ENCODE measurements at places on chromosomes 5 and 9.

- ATAC-seq = peak; percentile 6
These were observed 13.3 kb downstream of the PDGFRB start for GRCh38 chr5:150142185-150142958.

GRCh38 chr5:167268337-167268736 lies 1023.1 kb upstream of the WWC1 start:
- no peak for ATAC-seq

- ATAC-seq = no peak
These were observed 90.6 kb upstream of the SHB start for GRCh38 chr9:38159599-38159998.

- ATAC-seq = no peak
These were observed 76.6 kb downstream of the RALGPS1 start for GRCh38 chr9:126991183-126991582.

- no peak for ATAC-seq
These were observed 236.6 kb upstream of the ACTBL2 start for GRCh38 chr5:57719216-57719615.

- peak; percentile 93 for ATAC-seq
These were observed at the start of gene RMND5B for GRCh38 chr5:178130576-178131445. RMND5B (plus strand) TSS chr5:178131014; CDS start chr5:178138120, 7,106 bp downstream.

GRCh38 chr9:19976226-19976625 lies 187.4 kb upstream of the SLC24A2 start:
- ATAC-seq = no peak

GRCh38 chr5:102778478-102778877 lies 23.4 kb downstream of the PAM start:
- ATAC-seq = peak; percentile 77

GRCh38 chr5:135829681-135830383 lies 4.6 kb upstream of the SLC25A48 start:
- peak; percentile 79 for ATAC-seq

DNA sequence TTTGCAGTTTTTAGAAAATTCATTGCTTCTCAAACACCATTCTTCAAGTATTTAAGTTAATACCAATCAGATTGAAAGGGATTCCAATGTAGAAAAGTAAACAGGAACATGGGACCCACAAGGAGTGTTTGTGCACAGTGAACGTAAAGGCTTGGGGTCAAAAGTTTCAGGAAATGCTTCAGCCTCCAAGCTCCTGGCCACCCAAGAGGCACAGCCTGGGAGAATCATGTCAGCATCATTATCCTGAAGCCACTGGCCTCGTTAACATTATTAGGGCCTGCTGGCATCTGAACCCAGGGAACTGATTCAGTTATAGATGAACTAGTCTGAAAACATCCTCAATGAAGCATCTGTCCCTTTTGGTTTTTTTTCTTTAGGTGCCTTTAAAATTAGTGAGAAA lies 122.9 kb downstream of the NXNL2 start:
- peak; percentile 44 for ATAC-seq

DNA sequence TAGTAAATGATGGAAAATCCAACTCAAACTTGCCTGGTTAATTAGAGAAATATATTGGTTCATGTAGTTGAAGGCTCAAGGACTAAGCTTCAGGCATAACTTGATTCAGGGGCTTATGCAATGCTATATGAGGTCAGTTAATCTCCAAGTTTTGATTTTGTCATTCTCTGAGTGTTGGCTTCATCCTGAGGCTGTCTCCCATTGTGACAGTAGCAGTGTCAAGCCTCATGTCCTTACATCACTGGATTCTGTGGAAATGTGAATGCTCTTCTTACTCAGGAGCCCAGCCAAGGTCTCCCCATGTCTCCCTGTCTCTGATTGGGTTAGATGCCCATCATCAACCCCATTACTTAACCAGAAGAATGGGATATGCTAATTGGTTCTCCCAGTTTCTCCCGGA lies 44.4 kb upstream of the SNX2 start:
- no peak for ATAC-seq

GRCh38 chr9:21902136-21902535 lies 92.1 kb downstream of the CDKN2A start:
- ATAC-seq = no peak

DNA sequence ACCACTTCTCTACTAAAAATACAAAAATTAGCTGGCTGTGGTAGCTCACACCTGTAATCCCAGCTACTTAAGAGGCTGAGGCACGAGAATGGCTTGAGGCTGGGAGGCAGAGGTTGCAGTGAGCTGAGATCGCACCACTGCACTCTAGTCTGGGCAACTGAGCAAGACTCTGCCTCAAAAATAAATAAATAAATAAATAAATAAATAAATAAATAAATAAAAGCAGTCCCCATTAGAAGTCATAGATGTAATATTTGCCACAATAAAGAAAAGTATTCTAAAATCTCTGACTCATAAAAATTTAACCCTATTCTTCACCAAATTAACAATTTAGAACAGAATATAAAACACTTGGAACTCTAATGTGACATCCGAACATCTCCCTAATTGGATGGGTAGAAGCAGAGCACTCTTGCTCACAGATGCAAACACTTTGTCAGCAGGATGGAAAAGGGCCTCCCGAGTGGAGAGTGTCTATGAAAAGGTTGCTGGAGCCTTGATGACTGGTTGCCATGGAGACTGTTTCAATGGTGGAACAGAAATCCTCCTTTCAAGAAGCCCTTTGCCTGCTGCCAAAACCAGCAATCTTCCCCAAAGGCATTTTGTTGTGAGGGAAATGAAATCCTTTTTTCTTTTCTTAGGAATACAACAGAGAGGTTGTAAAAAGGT lies 38.9 kb upstream of the TRAF1 start:
- no peak for ATAC-seq

GRCh38 chr9:74910036-74910435 lies 22.3 kb upstream of the TRPM6 start:
- no peak for ATAC-seq

DNA sequence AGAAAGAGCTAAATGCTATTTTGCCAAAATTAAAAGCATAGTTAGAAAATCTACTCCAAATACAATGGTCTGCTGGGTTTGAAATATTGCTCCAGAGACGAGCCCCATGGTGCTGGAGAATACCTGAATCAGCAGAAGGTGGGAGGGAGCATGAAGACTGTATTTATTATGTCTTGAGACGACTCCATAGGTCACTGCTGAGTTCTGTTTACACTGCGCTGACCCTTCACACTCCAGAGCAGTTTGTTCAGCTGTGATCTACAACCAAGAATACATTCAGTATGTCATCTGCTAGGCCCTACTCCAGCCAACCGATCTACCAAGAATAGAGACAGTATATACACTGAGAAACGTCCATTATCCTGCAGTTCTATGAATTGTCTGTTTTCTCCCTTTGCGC lies 150.5 kb downstream of the TLE1 start:
- ATAC-seq = no peak

GRCh38 chr5:171250738-171251137 lies 58.3 kb upstream of the TLX3 start:
- ATAC-seq = no peak

GRCh38 chr5:40172721-40173120 lies 507.0 kb upstream of the PTGER4 start:
- ATAC-seq = no peak

DNA sequence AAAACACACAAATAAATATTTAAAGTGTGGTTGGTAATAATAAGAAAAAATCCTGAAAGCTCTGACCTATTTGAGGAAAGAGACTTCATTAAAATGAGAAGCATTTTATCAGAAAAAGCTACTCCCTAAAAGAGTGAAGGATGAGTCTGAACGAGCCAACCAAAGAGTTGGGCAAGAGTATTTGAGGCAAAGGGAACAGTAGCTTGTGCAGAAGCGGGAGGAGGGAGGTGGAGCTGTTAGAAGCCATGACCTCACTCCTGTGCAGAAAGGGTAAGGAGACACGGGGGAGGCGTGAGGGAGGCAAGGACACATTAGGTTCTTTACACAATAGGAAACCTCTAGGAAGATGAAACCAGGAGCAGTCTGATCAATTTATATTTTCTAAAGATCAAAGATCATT lies 29.4 kb downstream of the SH3RF2 start:
- ATAC-seq = no peak

GRCh38 chr9:33139421-33140228 lies 27.5 kb downstream of the B4GALT1 start:
- peak; percentile 25 for ATAC-seq

- no peak for ATAC-seq
These were observed 391.0 kb upstream of the IRX2 start for GRCh38 chr5:3142261-3143027.

DNA sequence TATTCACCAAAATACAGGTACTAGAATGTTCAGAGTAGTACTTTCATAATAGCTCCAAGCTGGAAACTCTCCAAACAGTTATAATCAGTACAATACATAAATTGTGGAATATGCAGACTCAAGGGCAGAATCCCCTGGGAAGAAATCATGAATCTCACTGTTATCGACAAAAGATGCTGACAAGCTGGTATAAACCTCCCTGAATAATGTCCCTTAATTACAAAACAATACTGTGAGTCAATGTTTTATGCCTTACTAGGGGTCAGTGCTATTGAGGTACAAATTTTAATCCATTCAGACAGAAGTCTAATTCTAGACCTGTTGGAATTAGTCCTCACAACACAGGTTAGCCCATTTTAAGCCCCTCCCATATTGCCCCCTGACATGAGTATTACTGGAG lies 532.3 kb downstream of the DTWD2 start:
- ATAC-seq = no peak

DNA sequence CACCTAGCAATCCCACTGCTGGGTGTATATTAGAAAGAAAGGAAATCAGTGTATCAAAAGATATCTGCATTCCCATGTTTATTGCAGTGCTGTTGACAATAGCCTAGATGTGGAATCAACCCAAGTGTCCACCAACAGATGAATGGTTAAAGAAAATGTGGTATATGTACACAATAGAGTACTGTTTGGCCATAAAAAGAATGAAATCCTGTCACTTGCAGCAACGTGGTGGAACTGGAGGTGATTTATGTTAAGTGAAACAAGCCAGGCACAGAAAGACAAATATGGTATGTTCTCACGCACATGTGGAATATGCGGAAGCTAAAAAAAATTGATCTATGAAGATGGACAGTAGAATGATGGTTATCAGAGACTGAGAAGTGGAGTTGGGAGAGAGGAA lies 221.6 kb upstream of the DAP start:
- no peak for ATAC-seq

DNA sequence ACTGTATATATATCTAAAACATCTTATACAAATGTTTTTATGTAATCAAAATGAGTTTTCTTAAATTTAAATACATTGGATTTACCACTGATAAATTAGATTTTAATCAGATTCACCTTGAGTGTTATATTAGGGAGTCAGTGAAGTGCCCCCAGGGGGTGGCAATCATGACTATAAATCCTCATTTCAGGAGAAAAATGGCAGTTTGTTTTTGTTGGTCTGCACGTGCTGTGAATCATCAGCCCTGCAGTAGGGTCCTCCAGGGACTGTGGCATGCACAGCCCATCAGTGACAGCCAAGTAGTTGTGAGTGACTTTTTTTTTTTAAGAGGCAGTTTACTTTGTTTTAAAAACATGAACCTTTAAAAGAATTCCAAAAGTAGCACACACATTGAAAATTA lies 65.2 kb downstream of the ZSWIM6 start:
- no peak for ATAC-seq

DNA sequence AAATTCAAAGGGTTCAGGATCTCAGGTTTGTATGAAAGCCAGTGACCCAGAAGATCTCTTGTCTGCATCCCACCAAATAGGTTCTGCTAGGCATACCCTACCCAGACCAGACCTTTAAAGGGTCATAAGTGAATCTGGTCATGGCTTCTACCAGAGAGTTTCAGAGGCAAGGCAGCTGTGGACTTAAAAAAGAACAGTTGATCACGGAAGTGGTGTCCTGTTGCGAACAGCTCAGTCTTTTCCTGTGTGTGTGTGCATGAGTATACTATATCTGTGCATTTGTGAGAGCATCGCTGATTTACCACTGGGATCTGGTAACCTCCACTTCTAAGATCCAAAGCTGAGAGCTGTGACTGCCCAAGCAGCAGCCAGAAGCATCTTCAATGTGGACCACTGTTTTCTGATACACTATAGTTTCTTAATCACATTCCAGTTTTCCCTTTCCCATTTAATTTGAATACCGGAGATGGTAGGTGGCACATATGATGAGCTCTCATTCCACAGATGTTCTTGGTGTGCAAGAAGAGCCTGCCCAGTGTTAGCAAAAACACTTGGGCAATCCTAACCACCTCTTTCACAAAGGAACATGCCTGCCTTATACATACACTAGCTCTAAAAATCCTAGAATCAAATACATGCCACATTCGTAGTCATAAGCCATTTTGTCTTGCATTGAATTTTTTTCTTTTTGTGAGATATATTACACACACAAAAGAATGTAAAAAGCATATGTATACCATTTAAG lies 36.2 kb upstream of the OR2S2 start:
- ATAC-seq = no peak

GRCh38 chr9:21708856-21709255 lies 93.6 kb upstream of the MTAP start:
- no peak for ATAC-seq

GRCh38 chr5:176418251-176418650 lies 1.9 kb upstream of the CLTB start:
- no peak for ATAC-seq

GRCh38 chr5:131375351-131375750 lies 111.5 kb downstream of the CDC42SE2 start:
- no peak for ATAC-seq

DNA sequence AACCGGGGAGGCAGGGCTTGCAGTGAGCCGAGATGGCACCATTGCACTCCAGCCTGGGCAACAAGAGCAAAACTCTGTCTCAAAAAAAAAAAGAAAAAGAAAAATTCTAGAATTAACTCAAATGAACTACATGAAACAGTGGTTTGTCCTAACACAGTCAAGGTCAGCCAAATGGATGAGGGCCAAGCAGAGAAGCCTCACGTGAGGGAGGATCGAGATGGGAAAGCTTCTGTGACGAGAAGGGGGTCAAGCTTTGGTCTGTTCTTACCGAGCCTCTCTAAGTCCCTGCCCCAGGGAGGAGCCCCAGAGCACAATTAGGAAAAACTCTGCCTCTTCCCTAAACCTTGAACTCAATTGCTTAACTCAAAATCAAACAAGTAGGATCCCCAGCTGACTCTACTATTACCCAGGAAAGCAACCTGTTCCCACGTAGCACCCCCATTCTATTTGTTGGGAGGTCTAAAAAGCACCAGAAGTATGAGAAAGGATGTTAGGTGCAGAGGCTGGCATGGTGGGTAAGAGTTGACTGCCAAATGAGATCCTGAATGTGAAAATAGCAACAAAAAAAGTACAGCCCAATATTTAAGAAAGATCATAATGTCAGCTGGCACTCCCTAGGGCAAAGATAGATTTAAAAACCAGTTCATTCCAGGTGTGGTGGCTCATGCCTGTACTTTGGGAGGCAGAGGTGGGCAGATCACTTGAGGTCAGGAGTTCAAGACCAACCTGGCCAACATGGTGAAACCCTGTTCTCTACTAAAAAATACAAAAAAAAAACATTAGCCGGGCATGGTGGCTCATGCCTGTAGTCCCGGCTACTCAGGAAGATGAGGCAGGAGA lies 7.2 kb downstream of the ALDH7A1 start:
- no peak for ATAC-seq

GRCh38 chr5:116370149-116370548 lies 204.5 kb downstream of the SEMA6A start:
- no peak for ATAC-seq

GRCh38 chr5:2170761-2171160 lies 288.0 kb upstream of the IRX4 start:
- no peak for ATAC-seq

- ATAC-seq = no peak
These were observed 2.3 kb upstream of the AQP3 start for GRCh38 chr9:33449715-33450114.

All from SK-N-SH treated with all-trans-retinoic acid at 6 μM for 48 hours (cell line).